ENCODE measurements at places on chromosomes 4 and X.
A peak's percentile ranks its signal among the peaks of the same experiment; 100 is the strongest.

DNA sequence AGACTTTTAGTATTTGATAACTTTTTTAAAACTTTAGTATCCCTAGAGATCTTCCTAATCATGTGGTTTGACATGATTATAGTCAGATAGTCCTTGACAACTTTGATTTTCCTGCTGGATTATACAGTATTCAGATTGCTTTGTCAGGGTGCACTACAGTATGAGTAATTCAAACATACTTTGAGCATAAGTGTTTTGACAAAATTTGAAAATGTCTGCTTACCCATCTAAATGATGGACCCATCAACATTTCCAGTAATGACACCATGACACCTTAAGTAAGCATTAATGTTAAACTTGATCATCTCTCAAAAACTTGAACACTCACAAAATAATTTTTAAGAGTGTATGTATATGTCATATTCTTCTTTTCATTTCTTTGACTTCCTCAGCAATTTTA is 514.5 kb upstream of the SMIM31 start:
- DNase-seq, result no peak

DNA sequence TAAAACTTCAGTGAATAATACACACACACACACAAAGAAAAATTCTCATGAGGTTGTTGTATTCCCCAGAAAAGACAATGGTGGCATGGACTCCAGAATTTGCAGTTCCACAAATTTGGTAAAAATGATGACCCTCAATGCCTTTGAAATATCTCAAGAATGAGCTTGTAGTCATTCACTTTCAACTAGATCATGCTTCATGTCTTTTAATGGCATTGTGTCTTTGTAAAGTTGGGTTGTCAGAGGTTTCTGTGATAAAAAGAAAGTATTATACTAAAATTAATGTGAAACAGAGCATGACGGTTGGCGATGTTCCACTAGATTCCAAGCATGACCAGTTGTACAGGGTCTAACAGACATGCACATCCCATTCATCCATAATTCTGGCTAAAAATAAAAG is 685.0 kb upstream of the FRG1 start:
- no peak for DNase-seq

DNA sequence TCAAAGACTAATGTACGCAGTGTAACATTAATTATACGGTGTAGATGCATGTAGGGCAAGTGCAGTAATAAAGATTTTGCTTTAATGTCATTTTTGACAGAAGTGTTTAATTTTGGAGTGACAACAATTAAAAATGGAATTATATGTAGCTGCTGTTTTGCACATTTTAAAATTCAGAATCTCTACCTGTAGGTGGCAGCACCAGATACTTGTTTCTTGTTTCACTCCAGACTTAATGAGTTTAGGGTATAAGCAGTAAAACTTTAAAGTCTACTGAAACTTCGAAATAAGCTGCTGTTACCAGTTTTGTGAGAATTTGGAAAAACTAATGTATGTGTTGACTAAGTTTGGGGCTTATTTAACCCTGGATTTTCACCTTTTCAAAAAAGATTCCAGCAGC is 144.9 kb downstream of the POLA1 start:
- DNase-seq, result peak; percentile 7

DNA sequence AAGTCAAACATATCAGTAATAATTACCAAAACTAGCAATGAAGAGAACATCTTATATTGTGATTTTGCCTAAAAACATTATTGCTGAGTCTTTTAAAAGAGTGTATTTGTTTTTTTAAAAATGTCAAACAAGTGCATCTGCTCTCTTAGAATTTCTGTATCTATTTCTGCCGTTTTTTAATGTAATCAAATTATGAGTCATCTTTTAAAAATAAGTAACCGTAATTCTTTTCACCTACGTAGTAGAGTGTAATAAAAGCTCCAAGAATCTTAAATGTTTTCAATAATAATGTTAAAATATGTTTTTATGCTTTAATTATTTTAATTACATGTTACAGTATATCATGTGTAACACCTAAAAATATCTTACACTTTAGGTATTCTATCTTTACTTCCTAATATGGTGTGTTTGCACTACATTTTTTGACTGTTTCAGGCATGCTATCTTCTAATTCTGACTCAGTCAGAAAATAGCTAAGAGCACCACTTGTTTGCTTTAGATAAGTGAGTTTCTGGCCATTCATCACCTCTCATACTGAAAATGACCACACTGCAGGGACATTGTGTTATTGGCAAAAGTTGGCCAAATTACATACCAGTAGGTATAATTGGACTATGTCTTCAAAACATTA is 368.5 kb downstream of the PCDH7 start:
- DNase-seq, result no peak

DNA sequence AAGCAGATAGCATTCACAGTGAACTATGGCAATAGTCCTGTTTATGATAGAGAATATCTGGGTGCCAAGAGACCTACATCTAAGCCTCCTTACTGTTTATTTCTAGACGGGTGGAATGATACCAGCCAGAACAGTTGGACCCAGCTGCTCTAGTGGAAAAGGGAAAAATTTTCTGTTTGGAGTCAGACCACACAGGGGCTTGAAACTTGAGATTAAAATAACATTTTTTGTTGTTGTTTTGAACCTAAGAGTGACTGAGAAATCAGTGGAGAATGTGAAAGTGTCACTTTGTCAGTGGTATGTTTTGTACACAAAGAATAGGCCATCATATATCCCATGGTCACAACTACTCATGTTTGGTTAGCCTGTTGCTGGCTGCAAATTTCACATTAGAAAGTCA is 105.7 kb downstream of the AGTR2 start:
- DNase-seq, result no peak

DNA sequence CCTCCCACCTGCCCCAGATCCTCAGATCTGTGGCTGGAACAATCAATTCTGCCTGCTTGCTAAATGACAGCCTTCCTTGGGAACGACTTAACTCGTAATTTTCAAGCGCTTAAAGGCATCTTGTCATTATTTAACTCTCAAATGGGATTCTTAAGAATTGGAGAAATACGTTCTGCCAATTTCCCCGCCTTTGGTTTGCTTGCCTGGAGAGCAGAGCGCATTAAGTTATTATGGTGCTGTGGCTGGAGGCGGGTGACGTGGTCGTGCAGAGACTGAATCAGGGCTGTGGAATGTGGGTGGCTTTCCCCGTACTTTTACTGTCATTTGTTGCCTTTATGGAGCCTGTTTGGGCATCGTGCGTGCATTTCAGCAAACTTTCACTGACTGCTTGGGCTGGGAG is 78.9 kb upstream of the PSAPL1 start:
- no peak for DNase-seq

DNA sequence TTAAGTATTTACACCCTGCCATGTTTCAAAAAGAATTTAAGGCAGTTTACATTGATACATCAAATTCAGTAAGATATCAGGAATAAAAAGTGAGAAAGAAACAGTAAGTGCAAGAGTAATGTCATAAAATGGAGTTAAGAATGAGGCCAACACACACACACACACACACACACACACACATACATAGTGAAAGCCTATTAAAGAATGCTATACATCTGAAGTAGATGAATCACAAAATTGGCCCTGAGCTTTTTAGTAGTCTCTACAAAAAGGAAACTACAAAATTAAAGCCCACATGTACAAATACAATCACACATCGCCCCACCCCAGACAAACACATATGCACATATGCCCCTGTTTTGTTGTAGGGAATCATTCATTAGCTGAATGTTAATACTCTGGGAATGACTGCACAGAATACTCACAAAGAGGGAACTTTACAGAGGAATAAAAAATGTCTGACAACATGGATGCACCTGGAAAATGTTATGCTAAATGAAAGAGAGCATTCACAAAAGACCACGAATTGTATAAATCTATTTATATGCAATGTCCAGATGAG is 428.8 kb downstream of the IL15 start:
- DNase-seq, result no peak

- no peak for DNase-seq
Measured at GRCh38 chr4:59960143-59960542, 1240.0 kb upstream of the ADGRL3 start.

DNA sequence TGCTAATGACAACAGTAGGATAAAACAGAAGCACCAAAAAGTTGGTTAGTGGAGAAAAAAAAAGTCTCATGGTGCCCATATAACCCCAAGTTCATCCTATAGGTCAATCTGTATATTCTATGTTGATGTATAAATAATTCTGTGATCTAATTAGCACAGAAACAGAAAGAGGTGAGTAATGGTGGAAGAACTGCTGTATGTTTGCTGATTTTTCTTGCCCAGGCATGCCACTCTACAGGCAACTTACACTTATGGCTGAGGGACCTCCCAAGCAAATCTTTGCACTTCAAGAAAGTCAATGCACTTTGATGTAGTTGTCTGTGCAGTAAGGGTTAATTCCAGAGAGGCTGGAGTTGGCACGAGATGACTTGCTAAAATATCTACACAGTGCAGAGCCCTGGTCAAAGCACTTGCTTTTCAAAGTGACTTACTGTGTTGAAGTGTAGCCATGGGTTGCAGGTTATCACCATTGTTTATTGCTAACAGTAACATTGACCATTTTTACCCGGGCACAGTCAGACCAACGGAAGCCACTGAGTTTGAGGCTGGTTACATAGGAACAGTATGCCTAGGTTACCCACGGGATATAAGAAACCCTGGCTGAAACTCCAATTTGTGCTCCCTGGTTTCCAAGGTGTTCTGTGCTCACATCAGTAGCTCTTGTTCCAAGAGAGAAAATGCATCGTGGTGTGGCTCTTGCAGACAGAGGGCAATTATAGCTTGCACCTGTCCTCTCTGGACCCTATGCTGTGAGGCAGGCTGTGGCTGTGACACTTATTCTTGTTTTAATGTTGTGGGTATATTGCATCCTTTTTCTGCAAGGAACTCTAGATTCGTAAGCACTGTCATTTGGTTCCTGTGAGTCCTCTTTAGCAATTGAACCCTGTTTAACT is 141.3 kb upstream of the FTHL17 start:
- DNase-seq, result peak; percentile 24

GRCh38 chr4:15558561-15558960 is 88.9 kb downstream of the CC2D2A start:
- no peak for DNase-seq

DNA sequence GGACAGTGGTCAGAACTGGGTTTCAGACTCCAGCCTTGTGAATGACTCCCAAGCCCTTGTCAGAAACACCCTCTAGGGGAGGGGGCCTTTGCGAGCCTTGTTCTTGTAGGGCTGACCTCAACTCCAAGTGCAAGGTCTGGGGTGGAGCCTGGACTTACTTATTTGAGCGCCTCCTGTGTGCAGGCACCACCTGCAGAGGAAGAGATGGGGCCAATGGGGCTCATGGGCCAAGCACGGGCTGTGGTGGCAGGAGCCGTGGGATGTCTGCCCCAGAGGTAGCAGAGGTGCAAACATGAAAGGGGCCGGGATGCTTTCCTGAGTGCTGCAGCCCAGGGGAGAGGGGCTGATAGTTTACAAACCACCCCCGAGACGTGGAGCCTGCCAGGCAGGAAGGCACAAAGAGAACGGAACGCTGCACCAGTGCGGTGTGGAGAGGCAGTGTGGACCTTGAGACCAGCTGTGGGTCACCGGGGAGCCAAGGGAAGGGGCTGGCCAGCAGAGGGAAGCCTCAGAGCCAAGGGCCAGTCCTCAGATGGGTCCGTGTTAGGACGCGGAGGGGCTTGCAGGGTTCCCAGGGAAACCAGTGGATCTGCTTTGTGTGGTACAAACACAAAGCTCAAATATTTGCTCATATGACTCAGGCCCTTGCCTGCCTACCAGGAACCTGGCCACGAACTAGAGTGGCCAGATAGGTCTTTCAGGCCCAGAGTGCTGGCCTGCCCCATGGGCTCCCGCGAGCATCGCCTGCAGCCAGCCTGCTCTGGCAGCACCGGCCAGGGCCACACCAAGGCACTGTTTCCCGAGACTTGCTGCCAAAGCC is 8.7 kb upstream of the TADA2B start:
- no peak for DNase-seq

GRCh38 chr4:138910914-138911336 is 104.7 kb upstream of the NOCT start:
- no peak for DNase-seq

- DNase-seq, result peak; percentile 36
Measured at GRCh38 chr4:80521438-80521837, 185.9 kb downstream of the CFAP299 start.

DNA sequence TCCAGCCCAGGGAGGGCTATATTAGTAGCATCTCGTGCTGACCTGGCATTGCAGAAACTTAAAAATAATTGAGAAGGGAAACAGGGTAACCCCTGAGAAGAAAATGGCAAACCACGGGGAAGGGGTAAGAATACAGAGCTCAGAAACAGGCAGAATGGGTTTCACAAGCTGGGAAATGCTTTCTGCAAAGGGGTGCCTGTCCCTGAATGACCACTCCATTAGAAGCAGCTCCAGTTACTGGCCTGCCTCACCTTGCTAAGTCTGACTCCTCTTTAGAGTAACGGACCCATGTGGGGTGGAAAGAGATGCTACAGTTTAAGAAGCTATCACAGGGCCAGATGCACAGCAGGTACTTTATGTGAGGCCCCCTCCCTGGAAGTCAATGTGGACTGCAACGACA is 2.5 kb downstream of the WDR1 start:
- no peak for DNase-seq

GRCh38 chr4:123786920-123787319 is 390.3 kb downstream of the SPRY1 start:
- DNase-seq, result no peak

GRCh38 chr4:37892641-37893040 is 1.8 kb downstream of the TBC1D1 start:
- DNase-seq, result peak; percentile 90

DNA sequence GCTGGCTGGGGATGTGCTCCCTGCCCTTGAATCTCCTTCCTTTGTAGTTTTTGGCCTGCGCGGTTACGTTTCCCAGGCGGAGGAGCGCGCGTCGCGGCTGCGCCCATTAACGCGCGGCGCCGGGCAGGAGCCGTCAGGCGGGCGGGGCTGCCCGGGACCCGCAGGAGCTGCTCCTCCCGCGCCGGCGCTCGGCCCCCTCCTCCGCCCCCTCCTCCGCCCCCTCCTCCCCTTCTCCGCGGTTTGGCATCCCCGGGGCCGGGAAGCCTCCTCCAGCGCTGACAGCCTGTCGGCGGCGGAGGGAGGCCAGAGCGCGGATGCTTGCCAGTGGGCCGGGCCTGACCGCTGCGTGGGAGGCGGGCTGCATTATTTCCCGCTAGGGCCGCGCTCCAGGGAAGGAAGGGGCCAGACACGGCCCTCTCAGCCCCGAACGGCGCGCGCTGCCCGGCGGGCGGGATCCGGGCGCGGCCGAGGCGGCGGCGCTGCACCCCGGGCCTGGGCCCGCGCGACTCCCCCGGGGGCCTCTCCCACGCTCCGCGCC is at the start of gene DCLK2:
DCLK2 (plus strand) TSS at position 405 of the 538 bp plus-strand sequence. CDS start 583 bp downstream, outside the sequence.
- peak; percentile 28 for DNase-seq

GRCh38 chr4:22500128-22500611 is 15.7 kb downstream of the ADGRA3 start:
- no peak for DNase-seq

DNA sequence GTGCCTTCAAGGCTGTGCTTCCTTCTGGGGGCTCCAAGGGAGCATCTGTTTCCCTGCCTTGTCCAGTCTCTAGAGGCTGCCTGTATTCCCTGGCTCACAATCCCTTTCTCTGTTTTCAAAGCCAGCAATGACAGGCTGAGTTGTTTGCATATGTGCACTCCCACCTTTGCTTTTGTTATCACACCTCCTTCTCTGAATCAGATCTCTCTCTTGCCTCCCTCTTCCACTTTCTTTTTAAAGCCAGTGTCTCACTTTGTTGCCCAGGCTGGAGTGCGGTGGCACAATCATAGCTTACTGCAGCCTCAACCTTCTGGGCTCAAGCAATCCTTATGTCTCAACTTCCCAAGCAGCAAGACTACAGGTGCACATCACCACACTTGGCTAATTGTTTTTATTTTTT is 37.1 kb upstream of the LEF1 start:
- no peak for DNase-seq

Measured in MV-4-11 (cell line).